ENCODE measurements at places on chromosomes 5 and 9.

GRCh38 chr5:61349935-61350334 is 17.9 kb downstream of the ZSWIM6 start:
- DNase-seq = no peak

DNA sequence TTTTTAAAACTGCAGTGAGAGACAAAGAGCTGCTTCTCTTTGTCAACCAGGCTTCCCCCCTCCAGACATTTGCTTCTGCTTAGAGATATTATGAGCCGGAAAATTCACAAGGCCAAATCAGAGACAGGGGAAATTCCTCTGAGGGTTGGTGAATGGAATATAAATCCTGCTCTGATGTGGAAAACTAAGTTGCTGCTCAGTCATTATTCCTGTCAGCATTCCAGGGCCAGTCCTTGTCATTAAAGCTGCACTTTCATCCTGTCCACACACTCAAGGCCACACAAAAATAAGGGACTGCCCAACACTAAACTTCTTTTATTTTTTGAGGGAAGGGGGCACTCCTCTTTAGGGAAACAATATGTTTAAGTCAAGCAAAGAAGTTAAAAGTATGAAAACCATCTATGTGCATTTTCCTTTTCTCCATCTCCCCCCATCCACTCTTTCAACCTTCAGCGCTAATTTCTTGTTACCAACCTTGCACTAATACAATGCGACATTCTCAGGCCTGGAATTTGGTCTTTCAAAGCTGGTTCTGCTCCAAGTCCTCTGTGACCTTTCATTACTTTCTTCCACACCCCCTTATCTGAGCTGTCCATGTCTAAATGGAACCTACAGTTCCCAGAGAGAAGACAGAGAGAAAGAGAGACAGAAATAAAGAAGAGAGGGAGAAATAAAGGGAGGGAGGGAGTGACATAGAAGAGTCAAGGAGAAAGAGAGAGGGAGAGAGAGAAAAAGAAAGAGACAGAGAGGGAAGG is 118.9 kb upstream of the S1PR3 start:
- no peak for DNase-seq

- DNase-seq = peak; percentile 8
Measured at GRCh38 chr5:14420101-14420811, 161.3 kb upstream of the OTULINL start.

- no peak for DNase-seq
Measured at GRCh38 chr5:11013793-11014192, 252.8 kb upstream of the DAP start.

GRCh38 chr5:172830876-172831662 is 3.0 kb upstream of the ERGIC1 start:
- DNase-seq = no peak

DNA sequence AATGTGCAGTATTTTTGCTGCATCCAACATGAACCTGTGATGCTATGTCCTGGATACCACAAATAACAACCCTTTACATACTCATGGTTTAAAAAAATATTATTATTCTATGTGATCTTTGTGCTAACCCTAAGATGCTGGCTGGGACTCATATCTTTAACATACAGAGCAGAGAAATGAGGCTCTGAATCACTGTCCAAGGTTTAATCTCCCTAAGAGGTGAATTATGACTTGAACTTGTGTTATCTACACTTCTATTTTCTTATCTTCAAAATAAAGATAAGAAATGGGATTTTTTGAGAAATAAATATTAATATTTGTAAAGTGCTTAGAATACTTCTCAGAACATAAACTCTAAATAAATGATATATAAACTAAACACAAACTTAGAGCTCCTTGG is 68.8 kb upstream of the GRIA1 start:
- no peak for DNase-seq

DNA sequence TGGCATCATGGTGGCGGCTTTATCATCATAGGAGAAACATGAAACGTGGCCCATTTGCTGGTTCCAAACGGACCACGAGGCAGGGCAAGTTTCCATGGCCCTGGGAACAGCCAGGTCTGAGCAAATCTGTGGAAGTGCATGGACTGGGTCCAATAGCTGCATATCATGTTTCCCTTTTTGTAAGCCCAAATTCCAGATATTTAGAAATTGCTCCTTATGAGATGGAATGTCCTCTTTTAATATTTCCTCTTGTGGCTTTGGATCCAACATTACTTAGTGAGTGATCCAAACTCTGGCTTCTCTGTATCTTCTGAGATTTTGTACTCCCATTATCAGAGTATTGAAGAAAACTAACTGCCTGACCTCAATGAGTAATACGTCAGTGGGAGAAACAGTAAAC is 79.8 kb upstream of the FBXL7 start:
- no peak for DNase-seq

DNA sequence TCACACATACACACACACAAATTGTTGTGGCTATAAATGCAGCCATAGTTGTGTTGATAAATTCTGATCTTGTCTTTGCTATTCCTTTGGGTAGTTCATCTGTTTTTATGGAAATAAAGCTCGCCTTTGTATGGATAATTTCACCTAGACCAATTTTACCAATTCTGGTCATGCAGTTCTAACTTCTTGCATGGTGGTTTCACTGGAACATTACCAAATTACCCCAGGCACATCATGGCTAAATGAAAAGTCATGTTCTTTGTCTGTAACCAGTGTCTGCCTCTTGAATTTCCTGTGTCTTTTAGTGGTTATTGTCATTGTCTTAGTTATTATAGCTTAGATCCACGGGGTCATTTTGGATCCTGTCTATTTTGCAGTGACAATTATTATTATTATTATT is 50.3 kb upstream of the TMC1 start:
- DNase-seq = no peak

- DNase-seq = no peak
Measured at GRCh38 chr9:134811079-134811672, 69.4 kb upstream of the FCN2 start.

GRCh38 chr9:111833941-111834340 is 39.2 kb upstream of the SHOC1 start:
- no peak for DNase-seq

- no peak for DNase-seq
Measured at GRCh38 chr5:114477816-114478334, 116.0 kb downstream of the KCNN2 start.

DNA sequence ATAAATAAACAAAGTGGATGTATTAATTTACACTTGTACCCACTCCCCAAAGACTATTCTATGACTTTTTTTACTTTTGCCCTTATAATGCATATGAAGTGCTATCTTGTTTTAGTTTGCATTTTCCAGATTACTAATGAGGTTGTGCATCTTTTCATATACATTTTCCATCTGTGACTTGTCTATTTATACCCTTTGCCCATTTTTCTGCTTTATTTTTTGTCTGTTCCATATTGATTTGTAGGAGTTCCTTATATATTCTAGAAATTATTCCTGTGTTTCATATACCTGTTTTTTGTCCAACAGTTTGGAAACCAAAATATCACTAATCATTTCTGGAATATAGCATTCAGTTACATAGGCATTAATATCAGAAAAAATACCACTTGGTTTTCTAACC is 54.0 kb upstream of the SLC30A5 start:
- no peak for DNase-seq

- DNase-seq = no peak
Measured at GRCh38 chr5:142544946-142545649, 140.8 kb downstream of the FGF1 start.

DNA sequence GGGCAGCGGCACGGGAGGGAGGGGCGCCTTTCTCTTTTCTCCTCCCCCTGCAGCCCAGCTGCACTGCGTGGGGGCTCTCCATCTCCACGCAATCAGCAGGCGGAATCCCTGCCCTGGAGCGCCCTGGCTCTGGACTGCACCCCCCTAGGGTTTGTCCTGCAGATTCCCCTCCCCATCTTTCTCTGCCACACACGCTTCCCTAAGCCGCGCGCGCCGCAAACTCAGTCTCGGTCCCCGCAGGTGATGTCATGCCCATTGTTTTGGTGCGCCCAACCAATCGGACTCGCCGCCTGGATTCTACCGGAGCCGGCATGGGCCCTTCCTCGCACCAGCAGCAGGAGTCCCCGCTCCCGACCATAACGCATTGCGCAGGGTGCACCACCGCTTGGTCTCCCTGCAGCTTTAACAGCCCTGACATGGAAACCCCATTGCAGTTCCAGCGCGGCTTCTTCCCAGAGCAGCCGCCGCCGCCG is at the start of gene KCNN2:
Gene KCNN2, plus strand, starts transcription at position 347 of the 473 bp plus-strand sequence. Its CDS starts 70 bp downstream, at position 417.
- peak; percentile 77 for DNase-seq

DNA sequence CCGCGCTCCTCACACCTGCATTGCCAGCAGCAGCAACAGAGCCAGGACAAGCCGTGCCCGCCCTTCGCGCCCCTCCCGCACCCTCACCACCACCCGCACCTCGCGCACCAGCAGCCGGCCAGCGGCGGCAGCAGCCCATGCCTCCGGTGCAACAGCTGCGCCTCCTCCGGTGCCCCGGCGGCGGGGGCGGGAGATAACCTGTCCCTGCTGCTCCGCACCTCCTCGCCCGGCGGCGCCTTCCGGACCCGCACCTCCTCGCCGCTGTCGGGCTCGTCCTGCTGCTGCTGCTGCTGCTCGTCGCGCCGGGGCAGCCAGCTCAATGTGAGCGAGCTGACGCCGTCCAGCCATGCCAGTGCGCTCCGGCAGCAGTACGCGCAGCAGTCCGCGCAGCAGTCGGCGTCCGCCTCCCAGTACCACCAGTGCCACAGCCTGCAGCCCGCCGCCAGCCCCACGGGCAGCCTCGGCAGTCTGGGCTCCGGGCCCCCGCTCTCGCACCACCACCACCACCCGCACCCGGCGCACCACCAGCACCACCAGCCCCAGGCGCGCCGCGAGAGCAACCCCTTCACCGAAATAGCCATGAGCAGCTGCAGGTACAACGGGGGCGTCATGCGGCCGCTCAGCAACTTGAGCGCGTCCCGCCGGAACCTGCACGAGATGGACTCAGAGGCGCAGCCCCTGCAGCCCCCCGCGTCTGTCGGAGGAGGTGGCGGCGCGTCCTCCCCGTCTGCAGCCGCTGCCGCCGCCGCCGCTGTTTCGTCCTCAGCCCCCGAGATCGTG is 517 bp downstream of the KCNN2 start:
- no peak for DNase-seq

DNA sequence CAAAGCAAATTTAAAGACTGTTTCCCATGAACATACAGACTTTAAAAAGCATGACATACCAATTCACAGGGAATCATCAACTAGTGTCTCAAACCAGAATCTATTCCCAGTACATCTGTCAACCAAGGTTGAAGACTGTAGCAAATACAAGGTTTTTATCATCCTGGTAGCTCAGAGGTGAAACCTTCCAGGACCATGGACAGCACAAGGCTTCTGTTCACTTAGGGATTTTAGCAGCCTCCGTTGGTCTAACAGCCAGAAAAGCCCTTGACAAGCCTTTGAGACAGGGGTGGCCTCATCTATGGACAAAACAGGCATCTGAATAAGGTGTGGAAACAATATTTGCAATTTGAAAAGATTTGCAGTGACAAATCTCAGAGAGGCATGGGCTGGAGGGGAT is 119.0 kb downstream of the TRIM32 start:
- peak; percentile 26 for DNase-seq

DNA sequence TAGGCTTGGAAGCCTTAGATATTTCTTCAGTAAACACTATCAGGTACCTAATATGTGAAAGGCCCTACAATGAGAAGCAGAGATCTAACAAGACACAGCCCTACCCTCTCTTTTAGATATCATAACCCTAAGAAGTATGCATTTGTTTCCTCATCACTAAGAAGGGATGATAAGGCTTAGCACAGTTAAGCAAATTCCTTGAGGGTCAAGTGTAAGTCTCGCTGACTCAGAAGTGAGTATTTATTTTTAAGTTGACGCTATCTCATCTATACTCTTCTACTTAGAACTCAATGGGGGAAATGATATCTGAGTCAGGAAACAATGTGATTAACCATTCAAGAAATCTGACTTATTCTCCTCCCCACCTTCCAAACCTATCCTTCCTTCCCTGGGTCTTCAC is 149.7 kb downstream of the ESM1 start:
- no peak for DNase-seq

- no peak for DNase-seq
Measured at GRCh38 chr9:68728731-68729130, 23.7 kb downstream of the PIP5K1B start.

GRCh38 chr5:32865475-32865874 is 154.4 kb downstream of the NPR3 start:
- no peak for DNase-seq

DNA sequence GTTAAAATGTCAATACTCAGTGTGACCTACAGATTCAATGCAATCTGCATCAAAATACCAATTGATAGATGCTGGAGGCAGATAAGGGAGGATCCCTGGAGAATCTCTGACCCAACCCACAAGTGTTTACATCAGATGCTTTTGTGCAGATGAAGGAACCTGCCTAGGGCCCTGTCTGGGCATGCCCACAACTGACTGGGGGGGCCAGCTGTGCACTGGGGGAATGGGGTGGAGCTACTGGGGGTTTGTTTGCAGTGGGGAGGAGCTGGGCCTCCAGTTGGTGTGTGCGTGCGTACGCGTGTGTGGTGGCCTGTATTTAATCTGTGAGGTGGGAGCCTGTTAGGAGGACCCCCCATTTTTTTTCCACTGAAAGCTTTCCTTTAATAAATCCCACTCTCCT is 244.9 kb downstream of the TRIM36 start:
- no peak for DNase-seq

GRCh38 chr5:68673106-68673822 is 420.6 kb upstream of the SLC30A5 start:
- no peak for DNase-seq

DNA sequence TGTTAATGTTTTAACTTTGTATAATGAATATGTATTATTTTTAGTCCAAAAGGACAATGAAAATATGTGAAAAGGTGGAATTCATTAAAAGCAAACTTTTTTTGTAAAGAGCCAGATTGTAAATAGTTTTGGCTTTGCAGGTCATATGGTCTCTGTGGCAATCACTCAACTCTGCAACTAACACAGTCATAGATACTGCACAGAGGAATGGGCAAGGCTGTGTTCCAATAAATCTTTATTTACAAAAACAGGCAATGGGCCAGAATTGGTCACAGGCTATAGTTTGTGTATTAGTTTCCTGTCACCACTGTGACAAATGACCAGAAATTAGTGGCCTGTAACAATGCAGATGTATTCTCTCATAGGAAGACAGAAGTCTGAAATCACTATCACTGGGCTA is 125.4 kb upstream of the PTCH1 start:
- no peak for DNase-seq

GRCh38 chr5:149302641-149303040 is 31.0 kb downstream of the AFAP1L1 start:
- DNase-seq = no peak

DNA sequence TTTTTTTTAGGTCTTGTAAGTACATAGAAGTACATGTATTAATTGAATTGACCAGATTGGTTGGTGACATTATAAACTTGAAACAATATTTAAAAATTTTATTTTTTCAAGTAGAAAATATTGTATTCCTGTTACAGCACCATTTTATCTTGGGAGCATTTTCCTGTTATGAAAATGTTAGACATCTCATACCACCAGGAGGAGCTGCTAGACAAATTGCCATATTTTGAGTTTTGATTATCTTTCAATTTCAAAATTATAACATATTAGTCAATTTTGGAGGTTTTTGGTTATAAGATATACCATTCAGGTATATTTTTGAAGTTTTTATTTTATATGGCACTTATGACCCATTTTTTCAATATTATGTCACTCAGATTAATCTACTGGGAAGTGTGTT is 84.4 kb downstream of the CNTLN start:
- DNase-seq = peak; percentile 17

GRCh38 chr9:134449180-134449916 is 123.1 kb downstream of the RXRA start:
- peak; percentile 67 for DNase-seq

- DNase-seq = no peak
Measured at GRCh38 chr5:43367909-43368669, 44.1 kb downstream of the CCL28 start.

GRCh38 chr9:116370556-116370955 is 217.0 kb downstream of the PAPPA start:
- no peak for DNase-seq
